ENCODE measurements at places on chromosomes 7 and 10. TPM values are rescaled to one million over a fixed set of nuclear protein-coding genes. Genes with fewer than 3 reads are reported as not detected.

DNA sequence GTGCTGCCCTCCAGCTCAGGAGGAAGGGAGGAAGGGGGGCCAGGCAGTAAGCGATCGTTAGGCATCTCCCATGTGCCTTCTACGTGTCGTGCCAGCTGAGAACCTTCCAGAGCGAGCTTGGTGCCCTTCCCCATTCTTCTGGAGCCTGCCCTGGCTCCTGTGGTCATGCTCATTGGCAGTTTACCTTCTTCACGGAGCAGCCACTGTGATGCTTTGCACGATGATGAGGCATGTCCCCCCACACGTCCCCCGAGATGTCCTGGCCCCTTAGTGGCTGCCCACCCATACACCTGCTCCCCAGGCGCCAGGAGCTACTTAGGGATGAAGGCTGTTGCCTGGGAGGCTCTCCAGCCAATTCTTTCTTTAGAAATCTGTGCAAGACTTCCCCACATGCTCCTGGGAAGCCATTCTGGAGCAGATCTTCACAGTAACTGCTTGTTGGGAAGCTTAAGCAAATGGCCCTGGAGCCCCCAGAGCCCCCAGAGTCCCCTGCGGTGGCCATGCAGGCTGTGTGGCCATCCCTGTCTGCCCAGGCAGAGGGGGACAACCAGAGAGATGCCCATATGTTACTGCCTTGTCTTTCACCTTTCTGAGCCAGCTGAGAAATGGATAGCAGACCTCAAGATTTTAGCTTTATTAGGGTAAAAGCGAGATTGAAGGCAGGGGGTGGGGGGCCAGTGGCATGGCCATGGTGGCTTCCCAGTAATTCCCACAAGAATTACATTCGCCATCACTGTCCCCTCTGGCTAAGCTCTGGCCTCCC lies 199.0 kb downstream of the EBF3 start:
- H3K4me3 ChIP-seq = no peak overlapping the region
- H3K27me3 ChIP-seq = no peaks in the 10 kb centered on the region
- H3K4me1 ChIP-seq = no peaks in the 10 kb centered on the region
- H3K36me3 ChIP-seq = no peaks in the 10 kb centered on the region
- no peak overlapping the region for H3K27ac ChIP-seq

DNA sequence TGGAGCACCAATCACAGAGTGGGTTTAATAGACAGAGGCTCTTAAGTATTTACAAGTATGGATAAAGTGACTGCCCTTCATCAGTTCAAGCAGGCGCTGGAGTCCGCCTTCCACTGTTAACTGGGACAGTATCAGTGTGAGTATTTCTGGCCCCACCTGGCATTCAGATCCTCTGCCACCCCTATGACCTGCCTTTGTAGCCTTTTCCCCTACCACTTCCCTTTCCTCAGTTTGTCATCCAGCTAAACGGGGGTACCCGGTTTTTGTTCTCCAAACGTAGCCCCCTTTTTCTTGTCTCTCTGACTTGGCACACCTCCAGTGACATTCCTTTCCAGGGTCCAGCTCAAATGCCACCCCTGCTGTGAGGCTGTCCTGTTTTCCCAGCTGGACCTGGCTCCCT lies 134.4 kb downstream of the SNX10 start:
- no peak overlapping the region for H3K4me3 ChIP-seq
- no peaks in the 10 kb centered on the region for H3K36me3 ChIP-seq
- DNase-seq = no peak
- H3K27ac ChIP-seq = no peak overlapping the region
- H3K27me3 ChIP-seq = no peaks in the 10 kb centered on the region

DNA sequence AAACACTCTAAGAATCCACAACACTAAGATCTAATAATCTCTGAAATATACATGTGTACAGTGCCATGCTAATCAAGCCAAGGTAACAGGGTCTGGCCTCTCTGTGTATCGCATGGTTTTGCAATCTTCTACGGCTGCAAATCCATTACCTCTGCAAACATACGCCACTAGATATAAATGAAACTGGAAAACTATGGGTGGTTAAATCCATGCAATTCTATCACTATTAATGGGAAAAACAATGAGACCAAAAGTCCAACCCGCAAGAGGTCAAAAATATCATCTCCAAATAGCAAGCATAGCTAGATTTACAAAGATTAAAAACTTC lies 23.0 kb downstream of the SGCE start:
- no peaks in the 10 kb centered on the region for H3K36me3 ChIP-seq
- no peaks in the 10 kb centered on the region for H3K4me1 ChIP-seq
- H3K27ac ChIP-seq = no peak overlapping the region

DNA sequence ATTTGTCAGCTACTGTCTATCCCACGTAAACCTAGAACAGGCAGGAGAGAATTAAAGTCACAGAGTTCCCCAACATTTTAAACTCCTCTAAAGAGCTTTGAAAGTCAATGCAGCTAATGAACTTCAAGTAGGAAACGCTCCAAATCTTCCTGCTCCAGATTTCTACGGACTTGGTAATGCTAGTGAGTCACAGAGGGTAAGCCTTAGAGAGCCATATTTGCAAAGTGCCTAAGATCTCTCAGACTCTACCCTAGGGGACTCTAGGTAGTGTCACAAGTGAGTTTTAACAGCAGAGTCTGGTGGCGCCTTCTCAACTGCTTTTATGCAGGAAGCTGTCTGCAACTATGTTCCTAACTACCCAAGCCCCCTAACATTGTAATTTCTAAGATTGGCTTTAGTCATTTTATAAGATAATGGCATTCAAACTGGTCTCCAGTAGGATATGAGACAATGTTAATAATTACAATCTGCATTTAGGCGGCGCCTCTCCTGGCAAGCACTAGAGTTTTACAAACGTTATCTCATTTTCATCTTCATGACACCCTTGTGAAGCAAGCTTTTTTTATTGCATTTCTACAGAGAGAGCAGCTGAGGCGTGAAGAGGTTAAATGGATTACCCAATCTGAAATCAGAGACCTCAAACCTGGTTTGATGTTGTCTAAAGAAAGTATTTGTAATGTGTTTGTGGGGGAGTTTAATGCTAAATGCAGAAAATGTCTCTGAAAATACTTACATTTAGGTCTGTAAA lies 22.0 kb upstream of the FZD1 start:
- no peak for DNase-seq
- H3K4me1 ChIP-seq = no peaks in the 10 kb centered on the region
- H3K27me3 ChIP-seq = no peaks in the 10 kb centered on the region
- H3K27ac ChIP-seq = no peak overlapping the region

- no peaks in the 10 kb centered on the region for H3K4me1 ChIP-seq
- H3K4me3 ChIP-seq = no peak overlapping the region
- H3K27me3 ChIP-seq = no peaks in the 10 kb centered on the region
- H3K36me3 ChIP-seq = no peaks in the 10 kb centered on the region
Observed at GRCh38 chr10:130817674-130818073, 493.8 kb downstream of the TCERG1L start.

GRCh38 chr7:17709599-17709998 lies 230.7 kb downstream of the SNX13 start:
- no peaks in the 10 kb centered on the region for H3K27me3 ChIP-seq
- no peak for DNase-seq
- H3K27ac ChIP-seq = no peak overlapping the region
- H3K36me3 ChIP-seq = no peaks in the 10 kb centered on the region
- H3K4me1 ChIP-seq = no peaks in the 10 kb centered on the region

GRCh38 chr10:26821699-26822570 lies 38.8 kb downstream of the ABI1 start:
- no peak overlapping the region for H3K27ac ChIP-seq
- no peaks in the 10 kb centered on the region for H3K27me3 ChIP-seq
- DNase-seq = peak; percentile 14
- H3K4me1 ChIP-seq = no peaks in the 10 kb centered on the region

TMEM106B gene
- total RNA-seq = 58.5 TPM

CNTNAP2 gene
- 10.6 TPM for total RNA-seq

PRLHR gene
- not detected for total RNA-seq

MKI67 gene
- total RNA-seq = 2.0 TPM

All from prostate gland (tissue), 2 donors.